ENCODE measurements at places on chromosomes 4 and X.

GRCh38 chrX:146658379-146658778 lies 151.2 kb upstream of the CXorf51B start:
- no peak for DNase-seq

DNA sequence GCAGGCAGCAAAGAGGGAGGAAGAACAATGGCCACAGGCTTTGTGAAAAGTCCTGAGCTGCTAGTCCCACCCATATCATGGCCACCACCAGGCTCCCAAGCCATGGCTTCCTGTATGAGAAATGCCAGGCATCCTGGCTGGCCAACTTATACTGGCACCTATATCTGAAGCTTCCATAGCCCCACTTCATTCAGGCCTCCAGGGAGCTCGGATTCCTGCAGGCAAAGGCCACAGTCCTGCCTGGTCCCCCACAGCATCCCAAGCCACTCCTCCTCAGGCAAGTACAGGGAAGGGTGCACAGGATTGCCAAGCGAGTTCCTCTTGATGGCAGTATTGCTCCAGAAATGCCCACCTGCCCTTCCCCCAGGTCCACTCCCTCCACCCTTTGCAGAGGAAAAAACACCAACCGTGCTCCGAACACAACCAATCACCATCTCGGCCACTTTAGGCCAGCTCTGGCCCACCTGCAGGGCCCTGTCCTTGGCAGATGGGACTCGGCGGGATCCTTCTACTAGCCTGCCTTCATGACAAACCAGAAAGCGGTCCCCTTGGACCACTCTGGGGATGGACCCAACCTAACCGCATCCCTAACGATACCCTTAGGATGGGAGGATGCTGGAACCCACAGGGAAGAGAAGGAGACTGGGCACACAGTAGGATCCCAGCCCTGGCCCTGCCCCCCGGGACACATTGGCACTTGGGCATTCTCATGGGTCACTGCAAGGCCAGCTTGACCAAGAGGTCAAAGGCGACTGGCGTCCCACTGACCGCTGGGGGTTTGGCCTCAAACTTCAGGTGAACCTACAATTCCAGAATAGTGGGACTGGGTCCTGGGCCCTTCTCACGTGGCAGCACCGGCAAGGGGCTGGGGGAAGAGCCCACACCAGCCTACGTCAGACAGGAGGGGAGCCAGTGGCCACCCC lies 220.4 kb upstream of the AGTR2 start:
- DNase-seq, result peak; percentile 64

DNA sequence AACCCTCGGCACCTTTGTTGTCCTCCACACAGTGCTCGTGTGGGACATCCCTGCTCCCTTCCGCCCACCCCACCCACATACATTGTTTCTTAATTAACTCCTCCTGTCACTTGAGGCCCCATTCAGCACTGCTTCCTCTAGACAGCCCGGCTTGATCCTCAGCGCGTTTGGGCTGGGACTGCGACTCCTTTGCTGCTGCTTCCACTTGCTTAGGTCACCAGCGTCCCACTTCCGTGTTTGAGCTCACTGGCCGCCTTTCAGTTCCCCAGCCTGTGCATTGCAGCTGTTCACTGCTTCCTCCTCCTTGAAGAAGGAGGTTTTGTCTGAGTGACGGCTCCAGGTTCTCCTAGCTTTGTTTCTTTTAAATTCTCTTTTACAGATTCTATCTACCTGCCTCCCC lies 16.1 kb downstream of the RNF4 start:
- no peak for DNase-seq

- DNase-seq, result no peak
Observed at GRCh38 chr4:105120626-105121025, 26.1 kb upstream of the TET2 start.

DNA sequence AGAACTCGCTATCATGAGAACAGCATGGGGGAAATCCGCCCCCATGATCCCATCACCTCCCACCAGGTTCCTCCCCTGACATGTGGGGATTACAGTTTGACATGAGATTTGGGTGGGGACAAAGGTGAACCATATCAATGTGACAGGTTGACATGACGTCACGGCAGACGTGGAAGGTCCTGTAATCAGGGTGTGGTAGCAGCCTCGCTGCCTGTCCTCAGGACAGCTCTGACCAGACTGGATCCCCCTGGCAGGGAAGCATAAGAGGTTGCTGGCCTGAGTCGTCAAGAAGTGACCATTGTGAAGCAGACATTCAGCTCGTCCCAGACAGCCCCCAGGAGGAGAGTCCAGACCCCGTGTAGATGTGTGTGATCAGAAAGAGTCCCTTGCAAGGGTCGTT lies 104.6 kb downstream of the TNIP2 start:
- DNase-seq, result no peak

DNA sequence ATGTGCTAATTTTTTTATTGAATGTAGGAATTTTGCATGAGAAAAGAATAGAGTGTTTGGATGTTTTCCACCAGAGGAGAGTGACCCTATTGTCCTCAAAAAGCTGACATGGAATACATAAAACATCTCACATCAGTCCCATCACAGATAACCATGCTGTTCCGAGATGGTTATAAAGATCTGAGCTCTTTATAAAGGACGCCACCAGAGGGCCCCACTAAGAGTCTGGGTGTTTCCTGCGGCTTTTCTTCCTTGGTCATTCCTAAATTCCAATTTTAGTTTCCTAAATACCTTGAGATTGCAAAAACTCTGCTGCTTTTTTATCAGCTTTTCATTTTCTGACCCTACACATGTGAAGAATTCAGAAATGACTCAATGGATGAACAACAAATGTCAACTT lies 504.5 kb upstream of the FRG1 start:
- DNase-seq, result no peak

- DNase-seq, result no peak
Observed at GRCh38 chrX:119189115-119189514, 47.0 kb upstream of the PGRMC1 start.

GRCh38 chr4:14125375-14126129 lies 498.0 kb upstream of the BOD1L1 start:
- no peak for DNase-seq

DNA sequence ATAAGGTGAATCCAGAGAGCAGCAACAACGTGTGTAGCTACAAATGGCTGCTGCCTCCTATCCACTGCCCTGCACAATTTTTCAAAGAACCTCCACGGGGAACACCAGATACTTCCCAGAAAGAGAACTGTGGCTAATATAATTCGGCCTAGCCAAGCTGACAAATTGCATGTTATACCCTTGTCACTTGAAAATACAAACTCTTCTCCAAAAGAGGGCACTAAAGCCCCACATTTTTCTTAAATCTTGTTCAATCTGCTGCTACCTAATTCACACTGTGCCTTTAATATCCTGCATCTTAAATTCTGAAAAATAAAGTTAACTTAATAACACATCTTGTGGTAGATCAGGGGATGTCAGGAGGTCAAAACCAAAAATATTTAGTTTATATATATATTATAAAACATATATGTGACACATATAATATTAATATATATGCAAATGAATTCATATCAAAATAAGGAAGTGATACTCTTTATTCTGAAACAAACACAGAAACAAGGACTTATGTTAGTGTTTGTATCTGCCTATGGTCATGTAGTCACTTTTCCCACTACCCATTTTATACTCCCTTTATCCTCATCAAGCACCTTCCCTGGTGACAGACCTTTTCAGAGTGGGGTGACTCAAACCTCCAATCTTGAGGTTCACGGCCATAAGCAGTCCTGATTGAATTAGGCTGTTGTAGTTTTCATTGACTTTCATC lies 24.1 kb downstream of the CT45A1 start:
- no peak for DNase-seq

- no peak for DNase-seq
Observed at GRCh38 chr4:38030023-38030422, 69.8 kb downstream of the PTTG2 start.

DNA sequence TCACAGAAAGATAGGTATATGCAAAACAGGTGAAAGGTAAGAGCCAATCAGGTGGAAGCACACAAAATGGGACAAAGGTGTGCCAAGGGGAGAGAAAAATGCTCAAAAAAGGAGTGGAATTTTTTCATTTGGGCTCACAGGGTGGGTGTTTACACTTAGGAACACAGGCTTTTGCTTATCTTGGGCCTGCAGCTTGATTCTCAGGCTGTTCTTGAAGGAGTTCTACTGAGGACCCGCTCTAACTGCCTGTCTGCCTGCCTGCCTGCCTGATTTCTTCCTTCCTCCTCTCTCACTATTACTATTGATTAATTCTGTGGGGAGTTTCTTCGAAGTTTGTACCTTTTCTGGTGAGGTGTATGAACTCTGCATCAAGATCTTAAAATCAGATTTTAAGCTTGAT lies 120.3 kb upstream of the CTSO start:
- DNase-seq, result no peak

DNA sequence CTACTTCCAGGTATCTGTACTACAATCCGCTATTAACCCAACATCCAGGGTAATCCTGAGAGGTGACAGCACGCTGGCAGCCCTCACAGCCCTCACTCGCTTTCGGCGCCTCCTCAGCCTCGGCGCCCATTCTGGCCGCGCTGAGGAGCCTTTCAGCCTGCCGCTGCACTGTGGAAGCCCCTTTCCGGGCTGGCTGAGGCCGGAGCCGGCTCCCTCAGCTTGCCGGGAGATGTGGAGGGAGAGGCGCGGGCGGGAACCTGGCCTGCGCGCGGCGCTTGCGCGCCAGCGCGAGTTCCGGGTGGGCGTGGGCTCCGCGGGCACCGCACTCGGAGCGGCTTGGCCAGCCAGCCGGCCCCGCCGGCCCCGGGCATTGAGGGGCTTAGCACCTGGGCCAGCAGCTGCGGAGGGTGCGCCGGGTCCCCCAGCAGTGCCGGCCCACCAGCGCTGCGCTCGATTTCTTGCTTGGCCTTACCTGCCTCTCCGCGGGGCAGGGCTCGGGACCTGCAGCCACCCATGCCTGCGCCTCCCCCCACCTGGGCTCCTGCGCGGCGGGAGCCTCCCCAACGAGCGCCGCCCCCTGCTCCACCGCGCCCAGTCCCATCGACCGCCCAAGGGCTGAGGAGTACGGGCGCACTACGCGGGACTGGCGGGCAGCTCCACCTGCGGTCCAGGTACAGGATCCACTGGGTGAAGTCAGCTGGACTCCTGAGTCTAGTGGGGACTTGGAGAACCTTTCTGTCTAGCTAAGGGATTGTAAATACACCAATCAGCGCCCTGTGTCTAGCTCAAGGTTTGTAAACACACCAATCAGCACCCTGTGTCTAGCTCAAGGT lies 87.3 kb downstream of the PRSS12 start:
- no peak for DNase-seq

DNA sequence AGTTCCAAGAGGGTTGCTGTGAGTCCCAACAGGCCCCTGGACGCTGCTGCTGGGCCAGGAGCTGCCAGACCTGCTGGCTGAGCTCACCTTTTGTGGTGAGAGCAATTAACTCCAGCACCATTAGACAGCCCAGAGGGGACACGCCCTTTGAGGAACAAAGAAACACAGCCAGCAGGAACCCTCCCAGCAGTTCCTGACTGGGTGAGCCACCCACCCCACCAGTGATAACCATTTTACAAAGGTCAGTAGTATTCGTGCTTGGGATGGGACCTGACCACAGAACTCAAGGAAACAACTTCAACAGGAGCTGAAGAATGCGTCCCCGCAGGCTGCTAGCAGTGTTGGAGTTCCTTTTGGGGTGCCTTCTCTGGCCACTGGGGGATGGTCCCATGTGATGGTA lies 38.8 kb upstream of the AFAP1 start:
- peak; percentile 47 for DNase-seq

- peak; percentile 19 for DNase-seq
Observed at GRCh38 chr4:90419124-90419711, 292.0 kb downstream of the CCSER1 start.
